IgD-negative memory B cell (primary cell): ENCODE measurements at places on chromosomes 7 and 10. TPM values are rescaled to one million over a fixed set of nuclear protein-coding genes. Genes with fewer than 3 reads are reported as not detected.

The CLRN3 gene
- polyA plus RNA-seq, result not detected

The GAD2 gene
- not detected for polyA plus RNA-seq

The AFAP1L2 gene
- polyA plus RNA-seq, result 3.0 TPM

The EPO gene
- polyA plus RNA-seq, result not detected

The CYP3A4 gene
- polyA plus RNA-seq, result not detected

The TCF7L2 gene
- 0.43 TPM for polyA plus RNA-seq

The CDHR1 gene
- not detected for polyA plus RNA-seq

The HYCC1 gene
- 22.9 TPM for polyA plus RNA-seq

The NPFFR1 gene
- not detected for polyA plus RNA-seq
